Body of pancreas (tissue), 4 donors: ENCODE measurements at places on chromosomes 11 and 22. TPM values are rescaled to one million over a fixed set of nuclear protein-coding genes. Genes with fewer than 3 reads are reported as not detected.

ACCSL gene
- not detected for total RNA-seq

NCAPD3 gene
- 10.9 TPM for total RNA-seq

LDHAL6A gene
- total RNA-seq, result not detected

SLC7A4 gene
- total RNA-seq, result 1.3 TPM

MPZL2 gene
- 19.7 TPM for total RNA-seq

PANX2 gene
- 0.33 TPM for total RNA-seq

CACNA1I gene
- total RNA-seq, result 0.33 TPM

SIAE gene
- 9.6 TPM for total RNA-seq

KBTBD3 gene
- 2.0 TPM for total RNA-seq

NXPE2 gene
- not detected for total RNA-seq
